ENCODE measurements at places on chromosomes 7 and 10.

- DNase-seq = no peak
These were observed 374.7 kb upstream of the VWC2 start for GRCh38 chr7:49398746-49399145.

DNA sequence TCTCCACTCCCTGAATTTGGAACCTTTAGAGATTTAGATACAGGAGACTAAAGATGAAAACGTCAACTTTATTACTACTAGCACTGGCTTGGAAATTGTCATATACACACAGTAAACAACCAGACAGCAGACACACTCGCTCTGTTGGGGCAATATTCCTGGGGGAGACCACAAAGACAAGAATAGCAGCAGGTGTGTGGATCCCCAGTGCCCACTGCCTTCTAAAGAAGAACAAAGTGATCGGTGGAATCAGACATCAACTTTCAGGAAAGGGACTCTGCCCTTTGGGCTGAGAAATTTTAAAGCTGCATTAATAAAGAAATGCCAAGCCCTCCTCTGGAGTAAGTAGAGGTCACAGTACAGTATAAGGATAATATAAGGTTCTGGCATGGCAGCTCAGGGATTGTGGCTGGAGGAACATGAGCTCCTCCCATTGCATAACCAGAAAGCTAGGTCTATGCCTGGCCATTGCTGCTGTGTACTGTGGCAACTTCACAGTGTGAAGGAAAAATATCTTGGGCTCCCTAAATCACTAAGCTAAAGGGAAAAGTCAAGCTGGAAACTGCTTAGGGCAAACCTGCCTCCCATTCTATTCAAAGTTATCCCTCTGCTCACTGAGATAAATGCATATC is 57.1 kb upstream of the ANKRD1 start:
- DNase-seq = no peak

- DNase-seq = no peak
These were observed 106.4 kb upstream of the SDK1 start for GRCh38 chr7:3194501-3195141.

DNA sequence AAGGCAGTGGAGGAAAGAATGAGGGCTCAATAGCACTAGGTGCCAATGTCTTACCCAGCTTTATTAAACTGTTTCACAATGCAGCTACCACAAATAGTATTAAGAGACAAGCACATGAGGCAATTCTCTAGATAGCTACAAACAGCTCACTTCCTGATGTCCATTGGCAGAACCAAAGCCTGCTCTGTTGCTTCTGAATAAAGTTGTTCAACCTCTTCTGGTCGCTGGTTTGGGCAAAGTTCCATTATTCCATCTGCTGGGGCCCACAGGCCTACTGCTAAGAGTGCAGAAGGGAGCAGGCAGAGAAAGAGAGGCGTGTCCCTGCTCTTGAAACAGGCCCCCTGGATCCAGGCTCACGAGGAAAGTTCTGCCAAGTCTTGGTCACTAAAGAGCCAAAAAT is 173.9 kb downstream of the ZNF438 start:
- DNase-seq = peak; percentile 86

DNA sequence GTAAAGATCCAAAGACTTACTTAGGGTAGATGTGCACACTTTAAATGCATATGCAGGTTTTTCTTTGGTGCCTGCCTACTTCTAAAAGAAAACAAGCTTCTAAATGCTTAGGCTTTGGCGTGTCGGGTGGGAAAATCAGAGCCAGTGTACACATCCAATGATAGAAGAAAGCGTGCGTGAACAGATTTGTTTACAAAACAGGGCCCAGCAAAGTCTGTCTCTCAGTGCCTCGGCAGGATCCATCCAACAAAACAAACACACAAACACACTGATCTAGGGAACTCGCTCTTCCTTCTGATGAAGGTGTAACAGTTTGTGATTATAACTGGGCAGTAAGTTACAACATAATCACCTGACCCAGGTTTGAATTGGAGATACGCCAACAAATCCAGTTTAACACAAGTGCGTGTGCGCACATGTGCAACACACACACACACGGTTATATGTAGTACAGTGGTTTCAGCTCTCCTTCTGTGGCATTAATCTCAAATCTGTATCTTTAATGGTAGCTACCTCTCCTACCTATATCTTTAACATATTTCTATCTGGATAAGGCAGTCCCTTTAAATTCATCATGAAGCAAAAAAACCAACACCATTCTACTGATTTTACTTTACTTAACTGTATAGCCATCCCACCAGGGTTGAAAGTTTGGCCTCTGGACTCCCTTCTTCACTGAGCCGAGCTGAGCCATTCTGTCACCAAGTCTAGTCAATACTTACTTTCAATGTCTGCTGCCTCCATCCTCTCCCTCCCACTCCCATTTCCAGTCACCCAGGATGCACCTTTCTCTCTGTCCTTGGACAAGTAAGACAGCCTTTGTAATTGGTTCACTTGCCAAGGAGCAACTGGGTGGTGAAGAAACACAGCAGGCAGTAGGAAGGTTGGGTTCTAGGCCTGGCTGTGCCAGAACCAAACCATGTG is 184.4 kb upstream of the KLF14 start:
- DNase-seq = no peak

- DNase-seq = no peak
These were observed 1.9 kb downstream of the NSUN6 start for GRCh38 chr10:18649364-18649959.

DNA sequence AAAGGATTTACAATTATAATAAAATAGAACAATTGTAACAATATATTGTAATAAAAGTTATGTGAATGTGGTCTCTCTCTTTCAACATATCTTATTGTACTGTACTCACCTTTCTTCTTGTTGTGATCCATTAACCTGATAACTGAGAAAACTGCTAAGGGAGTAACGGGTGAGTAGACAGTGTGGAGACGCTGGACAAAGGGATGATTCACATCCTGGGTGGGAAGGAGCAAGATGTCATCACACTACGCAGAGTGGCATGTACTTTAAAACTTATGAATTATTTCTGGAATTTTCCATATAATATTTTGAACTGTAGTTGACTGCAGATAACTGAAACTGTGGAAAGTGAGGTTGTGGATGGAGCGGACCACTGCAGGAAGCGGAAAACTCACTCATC is 91.2 kb upstream of the PLPP4 start:
- no peak for DNase-seq

DNA sequence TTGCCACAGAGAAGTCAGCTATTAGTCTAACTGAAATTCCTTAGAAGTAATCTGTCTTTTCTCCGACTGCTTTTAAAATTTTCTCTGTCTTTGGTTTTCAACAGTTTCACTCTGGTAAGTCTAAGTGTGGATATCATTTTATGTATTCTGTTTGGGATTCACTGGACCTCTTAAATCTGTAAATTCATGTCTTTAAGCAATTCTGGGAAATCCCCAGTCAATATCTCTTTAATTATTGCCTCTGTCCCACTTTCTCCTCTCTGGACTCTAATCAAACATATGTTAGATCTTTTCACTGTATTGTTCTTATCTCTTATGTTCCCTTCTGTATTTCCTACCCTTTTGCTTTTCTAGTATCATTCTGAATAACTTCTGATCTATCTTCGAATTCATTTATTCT is 29.9 kb downstream of the CFAP43 start:
- no peak for DNase-seq

GRCh38 chr7:96344236-96344635 is 22.3 kb upstream of the SLC25A13 start:
- DNase-seq = no peak
